ENCODE measurements at places on chromosomes 5 and 9.
A peak's percentile ranks its signal among the peaks of the same experiment; 100 is the strongest.

- DNase-seq = no peak
Observed at GRCh38 chr5:99605904-99606303, 677.1 kb upstream of the CHD1 start.

GRCh38 chr9:19231126-19231903 lies 822 bp downstream of the DENND4C start:
- peak; percentile 7 for DNase-seq

GRCh38 chr9:115158661-115159481 lies 40.9 kb upstream of the TNC start:
- DNase-seq = no peak

DNA sequence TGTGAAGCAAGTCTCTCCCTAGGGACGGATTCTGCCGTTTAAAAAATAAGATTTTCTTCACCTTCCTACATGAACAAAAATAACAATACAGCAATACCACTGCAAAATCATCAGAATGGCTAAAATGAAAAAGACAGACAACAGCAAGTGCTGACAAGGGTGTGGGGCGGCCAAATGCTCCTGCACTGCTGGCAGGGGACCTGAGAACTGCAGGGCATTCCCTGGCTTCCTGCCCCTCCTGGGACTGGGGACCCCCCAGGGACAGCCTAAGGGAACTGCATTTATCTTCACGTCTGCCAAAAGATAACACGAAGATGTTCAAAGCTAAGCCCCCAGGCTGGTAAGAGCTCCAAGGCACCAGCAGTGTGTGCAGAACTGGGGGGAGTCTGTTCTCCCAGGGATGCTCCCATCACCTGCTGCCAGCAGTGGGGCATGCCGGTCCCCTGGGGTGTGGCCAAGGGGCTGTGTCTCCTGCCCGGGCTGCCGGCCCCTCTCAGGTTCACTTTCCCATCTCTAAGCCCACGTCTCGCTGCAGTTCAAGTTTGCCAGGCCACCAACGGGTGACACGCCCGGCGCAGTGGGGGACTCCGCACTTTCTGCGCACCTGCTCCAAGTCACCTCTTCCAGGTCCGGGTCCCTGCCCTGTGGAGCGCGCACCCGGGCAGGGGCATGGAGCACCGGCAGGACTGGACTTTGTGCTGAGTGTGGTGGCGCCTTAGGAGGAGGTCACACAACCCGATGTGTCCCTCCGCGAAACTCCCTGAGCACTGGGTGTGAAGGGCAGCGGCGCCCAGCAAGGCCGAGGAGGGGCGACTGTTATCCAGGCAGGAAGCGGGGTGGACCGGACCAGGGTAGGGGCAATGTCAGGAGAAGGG lies 4.5 kb upstream of the EGFL7 start:
- DNase-seq = peak; percentile 21

DNA sequence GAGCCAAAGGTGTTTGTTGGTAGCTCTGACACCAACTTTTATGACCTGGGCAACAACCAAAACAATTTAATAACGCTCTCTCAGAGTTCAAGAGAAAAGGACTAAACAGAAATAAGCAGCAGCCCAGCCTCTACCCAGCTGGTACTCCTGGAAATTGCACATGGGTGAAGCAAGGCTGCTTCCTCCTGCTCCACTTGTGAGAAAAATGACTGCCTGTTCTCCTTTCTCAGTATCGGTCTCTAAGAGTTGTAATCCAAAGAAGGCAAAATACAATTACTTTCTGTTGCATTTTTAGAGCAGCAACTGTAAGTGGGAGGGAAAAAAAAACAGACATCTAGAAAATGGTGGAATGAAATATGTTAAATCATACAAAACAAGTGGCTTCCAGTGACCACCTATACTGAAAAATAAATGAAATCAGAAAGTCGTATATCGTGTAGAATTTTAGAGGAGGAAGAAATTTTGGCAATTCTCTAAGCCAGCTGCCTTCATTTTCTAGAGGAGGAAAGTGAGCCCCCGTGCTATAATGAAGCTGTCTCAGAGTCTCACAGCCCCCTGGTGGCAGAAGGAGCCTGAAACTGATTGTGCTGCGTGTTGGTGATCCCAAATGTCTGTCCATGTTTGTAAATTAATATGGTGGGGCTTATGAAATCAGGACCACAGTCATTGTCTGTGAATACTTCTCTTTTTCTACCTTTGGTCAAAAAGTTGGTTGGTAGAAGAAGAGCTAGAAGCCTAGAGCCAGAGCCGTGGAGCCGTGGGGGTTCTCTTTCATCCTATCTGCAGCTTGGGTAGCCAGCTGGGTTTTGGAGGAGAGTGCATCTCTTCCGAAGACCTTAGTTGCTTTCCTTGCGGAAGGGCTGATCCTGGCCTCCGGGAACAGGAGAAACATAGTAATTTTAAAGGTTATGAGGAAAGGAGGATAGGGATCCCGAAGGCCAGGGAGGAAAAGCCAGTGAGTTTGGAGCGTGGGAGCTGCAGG lies 139.9 kb downstream of the PIP5K1B start:
- peak; percentile 38 for DNase-seq

- DNase-seq = no peak
Observed at GRCh38 chr5:138979684-138980280, 104.6 kb upstream of the LRRTM2 start.

DNA sequence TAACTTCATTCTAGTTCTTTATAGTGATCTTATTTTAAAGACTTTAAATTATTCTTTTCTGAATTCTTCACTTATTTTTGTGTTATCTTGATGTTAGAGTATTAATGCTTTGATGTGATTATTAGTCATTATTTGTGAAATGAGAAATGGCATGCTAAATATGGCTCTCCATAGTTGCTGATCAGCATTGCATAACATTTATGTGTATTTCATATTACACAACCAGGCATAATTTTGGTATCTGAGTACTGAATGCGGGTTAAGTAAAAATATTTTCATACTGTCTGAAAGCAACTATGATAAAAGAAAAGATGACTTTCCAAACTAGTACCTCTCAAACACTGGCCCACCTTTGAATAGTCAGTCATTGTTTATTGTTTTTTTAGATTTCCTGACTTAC lies 41.1 kb upstream of the CCNH start:
- no peak for DNase-seq

DNA sequence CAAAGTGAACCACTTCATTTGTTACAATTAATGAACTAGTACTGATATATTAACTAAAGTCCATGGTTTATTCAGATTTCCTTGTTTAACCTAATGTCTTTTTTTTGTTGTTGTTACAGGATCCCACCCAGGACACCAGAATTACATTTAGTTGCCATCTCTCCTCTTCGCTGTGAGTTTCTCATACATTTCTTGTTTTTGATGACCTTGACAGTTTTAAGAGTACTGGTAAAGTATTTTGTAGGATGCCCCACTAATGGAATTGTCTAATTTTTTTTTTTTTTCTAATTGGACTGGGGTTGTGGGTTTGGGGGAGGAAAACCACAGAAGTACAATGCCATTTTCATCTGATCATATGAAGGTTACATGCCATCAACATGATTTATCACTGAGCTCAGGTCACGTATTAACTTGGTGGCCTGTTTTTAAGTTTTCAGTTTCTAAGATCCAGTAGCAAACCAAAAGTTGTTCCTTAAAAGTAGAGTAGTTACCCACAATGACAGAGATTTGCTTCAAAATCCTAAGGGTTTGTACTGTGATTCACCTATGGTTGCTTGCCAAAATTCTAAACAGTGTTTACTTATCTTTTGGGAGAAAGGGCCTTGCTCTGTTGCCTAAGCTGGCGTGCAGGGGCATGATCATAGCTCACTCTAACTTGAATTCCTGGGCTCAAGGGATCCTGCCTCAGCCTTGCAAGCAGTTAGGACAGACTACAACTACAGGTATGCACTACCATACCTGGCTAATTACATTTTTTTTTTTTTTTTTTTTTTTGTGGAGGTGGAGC lies 4.5 kb upstream of the OTULIN start:
- no peak for DNase-seq

GRCh38 chr5:398475-399295 lies 44.3 kb upstream of the EXOC3 start:
- no peak for DNase-seq

DNA sequence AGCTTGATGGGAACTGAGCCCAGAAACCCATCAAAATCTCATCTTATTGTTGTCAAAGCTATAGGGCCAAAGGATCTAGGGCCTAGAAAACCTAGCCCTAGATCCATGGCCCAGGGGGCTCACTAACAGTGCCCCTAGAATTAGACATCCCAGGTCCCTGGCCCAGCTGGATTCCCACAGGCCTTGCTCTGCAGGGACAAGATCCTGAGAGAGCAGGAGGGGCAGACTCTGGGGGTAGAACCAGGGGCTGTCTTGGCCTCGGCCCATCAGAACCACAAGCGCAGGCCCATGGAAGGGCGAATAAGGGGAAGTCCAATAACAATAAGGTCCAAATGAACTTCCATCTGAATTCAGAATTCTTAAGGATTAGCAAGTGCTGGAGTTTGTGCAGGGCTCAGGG lies 69.6 kb downstream of the IL6ST start:
- no peak for DNase-seq

DNA sequence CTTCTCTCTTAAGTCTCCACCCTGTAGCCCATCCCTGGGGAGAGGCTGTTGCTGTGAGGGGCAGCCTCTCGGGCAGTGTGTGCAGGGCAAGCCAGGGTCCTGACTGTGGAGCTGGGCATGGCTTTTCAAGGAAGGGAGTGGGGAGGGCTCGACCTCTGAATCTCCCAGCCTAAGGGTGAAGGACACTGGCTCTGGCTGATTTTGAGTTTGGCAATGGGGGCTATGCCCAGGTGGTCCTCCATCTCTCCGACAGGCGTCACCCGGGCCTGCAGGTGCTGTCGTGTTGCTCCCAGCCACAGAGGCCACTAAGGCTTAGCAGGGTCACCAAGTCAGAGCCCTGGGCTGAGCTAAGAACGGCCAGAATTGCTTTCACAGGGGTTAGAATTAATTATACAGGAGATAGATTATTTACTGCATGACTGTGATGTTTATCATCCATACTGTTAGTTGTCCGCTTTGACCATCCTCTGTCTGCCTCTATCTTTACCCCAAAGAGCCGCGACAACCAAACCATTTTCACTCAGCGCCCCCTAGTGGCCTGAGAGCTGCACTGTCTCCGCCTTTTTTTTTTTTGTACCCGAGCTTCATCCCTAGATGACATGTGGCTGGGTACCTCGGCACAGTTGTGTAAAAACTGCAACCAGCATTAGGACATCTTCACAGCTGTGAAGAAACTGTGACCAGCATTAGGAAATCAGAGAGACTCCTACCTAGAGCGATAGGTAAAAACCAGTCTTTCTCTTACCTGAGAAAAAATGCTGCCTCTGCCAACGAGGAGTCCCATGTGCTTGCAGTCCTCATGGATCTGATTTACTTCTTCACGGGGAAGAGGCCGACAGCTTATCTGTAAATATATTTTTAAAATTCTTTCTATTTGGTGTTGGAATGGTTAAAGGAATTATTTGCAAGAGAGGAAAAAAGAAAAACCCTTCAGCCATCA lies 44.5 kb downstream of the AGXT2 start:
- peak; percentile 52 for DNase-seq

DNA sequence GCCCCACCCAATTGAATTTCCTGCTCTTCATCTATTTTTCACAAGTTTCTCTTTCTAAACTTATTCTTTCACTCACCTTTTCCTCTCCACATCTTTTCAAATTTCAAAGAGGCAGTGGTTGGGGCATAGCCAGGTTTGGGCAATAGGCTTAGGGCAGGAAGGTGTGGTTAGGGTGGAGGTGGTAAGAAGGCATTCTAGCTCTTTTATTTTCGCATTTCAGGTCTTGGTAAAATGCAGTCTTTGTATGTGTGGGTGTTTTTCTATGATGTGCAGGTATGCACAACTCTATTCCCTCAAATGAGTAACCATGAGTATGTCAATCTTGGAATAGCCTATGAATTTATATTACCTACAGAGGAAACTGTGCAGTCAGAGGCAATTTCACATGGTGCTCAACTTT lies 129.8 kb upstream of the IFNE start:
- DNase-seq = no peak

DNA sequence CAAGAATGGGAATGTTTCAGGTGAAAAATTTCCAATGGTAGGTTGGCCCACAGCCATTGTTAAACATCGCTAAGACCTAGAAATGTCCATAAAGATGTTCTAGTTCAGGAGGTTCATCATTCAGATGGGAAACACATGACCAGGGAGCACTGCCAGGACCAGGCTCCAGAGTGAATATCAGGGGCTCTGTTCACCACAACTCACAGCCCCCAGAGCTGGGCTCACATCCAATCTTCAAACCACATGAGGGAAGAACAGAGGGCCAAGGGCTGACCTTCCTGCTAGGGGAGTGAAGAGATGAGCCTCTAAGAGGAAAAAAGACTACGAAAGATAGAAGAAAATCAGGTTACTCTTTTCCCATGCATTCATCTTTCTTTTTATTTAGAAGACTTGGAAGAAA lies 205.8 kb downstream of the SEMA5A start:
- no peak for DNase-seq

DNA sequence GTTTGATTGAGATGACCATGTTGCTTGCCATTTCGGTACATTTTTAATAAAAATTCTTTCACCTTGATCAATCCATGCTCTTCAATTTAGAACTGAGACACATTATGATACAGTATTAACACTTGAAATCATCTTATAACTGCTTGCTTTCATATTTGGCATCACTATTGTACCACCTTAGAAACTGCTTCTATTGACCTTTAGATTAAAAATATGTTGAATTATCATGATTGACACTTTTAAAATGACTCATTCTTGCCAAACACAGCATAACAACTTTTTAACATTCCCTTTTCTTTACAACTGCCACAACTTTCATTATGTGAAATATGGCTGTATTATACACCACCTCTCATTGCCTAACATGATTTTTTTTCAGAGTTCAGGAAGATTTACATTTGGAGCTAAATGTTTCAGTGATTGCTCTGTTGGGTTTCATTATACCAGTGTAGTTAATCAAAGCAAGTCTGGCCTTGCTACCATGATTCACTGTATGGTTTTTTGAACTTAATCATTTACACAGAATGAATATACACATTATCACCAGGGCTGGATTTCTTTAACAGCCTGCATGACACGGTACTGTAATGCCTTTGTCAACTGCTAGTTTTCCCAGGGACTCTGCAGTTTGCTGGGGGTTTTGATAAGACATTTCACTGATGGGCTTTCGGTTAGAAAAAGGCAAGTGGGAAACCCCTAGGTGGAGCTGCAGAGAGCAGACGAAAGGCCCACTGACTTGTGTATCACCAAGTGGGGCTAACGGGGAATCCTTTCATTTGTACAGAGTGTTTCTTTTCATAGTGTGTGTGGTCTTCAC lies 93.6 kb upstream of the TLE4 start:
- DNase-seq = peak; percentile 45

- DNase-seq = no peak
Observed at GRCh38 chr9:22079873-22080341, 70.8 kb upstream of the CDKN2B start.

- DNase-seq = no peak
Observed at GRCh38 chr9:109190151-109190550, 23.1 kb upstream of the FRRS1L start.

- DNase-seq = no peak
Observed at GRCh38 chr9:120413121-120414048, 166.6 kb downstream of the CDK5RAP2 start.

- peak; percentile 12 for DNase-seq
Observed at GRCh38 chr5:62762503-62762902, 183.9 kb downstream of the LRRC70 start.

GRCh38 chr5:87582149-87582548 lies 169.4 kb upstream of the CCNH start:
- DNase-seq = no peak

- DNase-seq = no peak
Observed at GRCh38 chr5:74623748-74624408, 16.6 kb downstream of the ENC1 start.

GRCh38 chr5:66010476-66010875 lies 84.1 kb downstream of the ERBIN start:
- no peak for DNase-seq
